ENCODE measurements at places on chromosomes 12 and 14.

GRCh38 chr12:46523446-46523845 is 150.9 kb upstream of the SLC38A2 start:
- DNase-seq, result no peak

- DNase-seq, result no peak
These were observed 82.3 kb downstream of the DENND5B start for GRCh38 chr12:31508436-31509150.

GRCh38 chr12:18101043-18101442 is 11.1 kb upstream of the RERGL start:
- no peak for DNase-seq

DNA sequence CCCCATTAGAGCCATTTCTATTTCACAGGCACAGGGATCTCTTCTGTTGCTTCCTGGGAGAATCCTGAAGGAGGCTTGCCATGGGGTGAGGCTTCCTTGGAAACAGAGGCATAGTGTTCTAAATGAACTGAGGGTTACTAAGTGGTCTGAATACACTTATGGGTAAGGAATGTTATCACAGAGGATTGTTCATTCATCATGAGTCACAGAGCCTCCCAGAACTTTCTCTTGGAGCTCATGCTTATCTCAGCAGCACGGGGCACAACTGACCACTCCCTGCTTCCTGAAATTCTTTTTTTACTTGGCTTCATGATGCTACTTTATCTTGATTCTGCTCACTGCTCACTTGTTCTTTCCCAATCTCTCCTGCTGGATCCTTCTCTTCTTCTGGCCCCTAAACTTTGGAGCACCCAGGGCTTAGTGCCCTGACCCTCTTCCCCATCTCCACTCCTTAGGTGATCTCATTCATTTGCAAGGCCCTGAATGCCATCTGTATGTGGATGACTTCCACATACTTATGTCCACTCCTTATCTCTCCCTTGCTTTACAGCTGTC is 57.9 kb downstream of the ANO6 start:
- DNase-seq, result no peak

GRCh38 chr12:93158065-93158843 is 219.5 kb upstream of the NUDT4 start:
- DNase-seq, result no peak

DNA sequence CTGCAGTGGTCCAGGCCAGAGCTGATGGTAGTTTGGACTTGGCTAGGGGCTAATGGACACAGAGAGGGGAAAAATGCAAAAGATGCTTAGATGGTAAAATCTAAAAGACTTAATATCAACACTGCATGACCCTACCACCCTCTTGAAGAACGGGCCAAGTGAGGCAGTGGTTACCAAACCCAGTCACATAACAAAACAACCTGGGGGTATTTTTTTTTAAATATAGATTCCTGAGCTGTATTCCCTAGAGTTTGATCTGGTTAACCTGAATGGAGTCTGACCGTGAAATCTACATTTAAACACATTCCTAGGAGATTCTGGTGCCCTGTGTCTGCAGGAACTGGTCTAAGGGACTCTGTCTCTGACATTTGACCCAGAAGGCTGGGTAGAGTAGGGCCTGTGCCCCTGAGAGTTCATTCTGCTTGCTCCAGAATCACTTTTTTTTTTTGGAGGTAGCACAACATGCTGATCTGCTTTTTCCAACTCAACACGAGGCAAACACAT is 15.7 kb downstream of the ABHD4 start:
- no peak for DNase-seq

- DNase-seq, result no peak
These were observed 14.7 kb upstream of the ENDOU start for GRCh38 chr12:47739979-47740378.

DNA sequence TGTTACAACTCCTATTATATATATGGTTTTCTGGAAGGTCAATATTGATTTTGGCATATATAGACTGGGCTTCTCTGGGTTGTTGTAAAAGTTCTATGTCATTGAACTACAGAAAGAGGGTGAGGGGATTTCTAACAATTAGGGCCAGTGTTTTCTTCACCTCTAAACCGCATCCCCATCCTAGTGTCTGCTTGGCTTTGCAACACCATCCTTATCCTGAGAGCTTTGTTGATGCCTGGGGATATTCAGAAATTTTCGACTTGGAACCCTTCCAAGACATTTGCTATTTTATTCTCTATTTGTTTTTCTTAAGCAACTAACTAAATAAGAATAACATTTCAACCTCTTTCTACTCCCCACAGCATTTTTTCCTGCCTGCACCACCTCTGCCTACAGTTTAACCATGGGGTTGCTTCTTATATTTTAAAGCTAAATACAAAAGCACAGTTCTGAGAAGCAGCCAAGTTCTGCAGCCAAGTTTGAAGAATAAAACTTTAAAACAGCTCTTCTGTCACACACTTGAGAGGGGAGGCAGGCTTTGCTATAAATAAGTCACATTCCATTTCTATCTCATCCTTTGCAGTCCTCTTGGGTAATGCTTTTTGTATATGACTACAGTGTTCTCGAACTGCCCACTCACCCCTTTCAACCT is 53.4 kb downstream of the RGS6 start:
- DNase-seq, result no peak

GRCh38 chr12:2051700-2052621 is 826 bp upstream of the CACNA1C start:
- no peak for DNase-seq

DNA sequence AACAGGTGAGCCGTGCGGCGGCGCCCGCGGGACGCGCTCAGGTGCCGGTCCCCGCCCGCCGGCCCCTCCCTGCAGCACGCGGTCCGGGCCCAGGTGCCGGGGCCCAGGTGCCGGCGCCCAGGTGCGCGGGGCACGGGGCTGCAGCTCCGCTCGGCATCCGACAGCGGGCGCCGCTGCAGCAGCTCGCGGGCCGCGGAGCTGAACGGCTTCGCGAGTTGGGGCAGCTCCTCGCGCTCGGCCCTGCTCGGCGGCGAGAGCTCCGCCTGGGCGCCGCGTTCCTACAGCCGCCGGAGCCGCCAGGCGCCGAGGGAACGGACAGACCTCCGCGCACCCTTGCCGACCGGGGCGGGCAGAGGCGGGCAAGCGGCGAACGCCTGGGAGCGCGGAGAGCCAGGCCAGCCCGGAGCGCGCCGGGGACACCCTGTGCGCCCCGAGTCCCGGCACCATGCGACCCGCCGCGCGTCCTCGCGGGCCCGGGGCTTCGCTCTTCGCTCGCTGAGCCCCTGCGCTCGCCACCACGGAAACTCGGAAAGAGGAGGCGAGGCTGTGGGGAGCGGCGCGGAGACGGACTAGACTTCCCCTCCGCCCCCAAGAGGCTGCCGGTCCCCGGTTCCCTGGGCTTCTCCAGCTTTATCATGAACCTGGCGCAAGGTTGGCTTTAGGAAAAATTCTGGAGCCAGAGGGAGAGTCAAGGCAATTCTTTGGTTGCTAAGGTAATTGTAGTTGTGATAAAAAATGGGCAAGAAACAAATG is at the start of gene RGS6:
Gene RGS6, plus strand, starts transcription at position 201 of the 753 bp plus-strand sequence.
- DNase-seq, result peak; percentile 17

DNA sequence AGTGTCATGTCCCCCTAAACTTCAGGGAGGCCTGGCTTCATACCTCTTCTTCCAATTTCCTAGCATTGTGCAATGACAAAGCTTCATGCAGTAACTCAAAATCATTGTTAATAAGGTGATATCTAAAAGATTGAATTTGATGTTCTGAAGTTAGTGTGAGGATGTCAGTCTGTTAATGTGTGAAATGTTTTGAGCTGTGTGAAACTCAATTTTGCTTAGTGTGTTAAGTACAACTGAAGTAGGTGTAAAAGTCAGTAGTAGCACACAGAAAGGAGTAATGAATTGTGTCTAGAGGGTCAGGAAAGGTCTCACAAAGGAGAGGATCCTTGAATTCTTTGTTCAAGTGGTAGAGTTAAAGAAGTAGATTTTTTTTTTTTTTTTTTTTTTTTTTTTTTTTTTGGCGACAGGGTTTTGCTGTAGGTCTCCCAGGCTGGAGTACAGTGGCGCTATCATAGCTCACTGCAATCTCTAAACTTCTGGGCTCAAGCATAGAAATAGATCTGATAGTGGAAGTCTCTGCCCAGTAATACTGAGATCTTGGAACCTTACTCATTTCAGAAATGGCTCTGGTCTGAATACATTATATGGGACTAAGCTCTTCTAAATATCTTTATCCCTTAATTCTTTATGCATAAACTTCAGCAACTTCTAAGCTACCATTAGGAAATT is 63.9 kb downstream of the FUT8 start:
- no peak for DNase-seq

GRCh38 chr12:93502802-93503623 is 35.7 kb downstream of the MRPL42 start:
- no peak for DNase-seq

GRCh38 chr14:90179809-90180779 is 76.3 kb upstream of the PSMC1 start:
- no peak for DNase-seq

DNA sequence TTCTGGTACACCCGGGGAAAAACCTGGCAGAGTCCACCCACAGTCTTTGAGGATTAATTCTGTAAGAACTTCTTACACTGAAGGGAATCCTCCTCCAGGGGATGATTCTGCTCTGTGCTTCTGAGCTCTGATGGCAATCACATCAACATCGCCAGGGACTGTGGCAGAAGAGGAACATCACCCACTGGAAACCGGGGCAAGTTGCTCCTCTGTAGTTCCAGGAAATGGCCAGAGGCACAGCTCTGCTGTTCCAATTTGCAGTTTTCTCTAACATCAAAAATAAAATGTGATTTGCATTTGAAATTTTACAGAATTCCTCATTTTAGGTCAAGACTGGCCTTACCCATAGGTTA is 207.6 kb downstream of the DAD1 start:
- no peak for DNase-seq

DNA sequence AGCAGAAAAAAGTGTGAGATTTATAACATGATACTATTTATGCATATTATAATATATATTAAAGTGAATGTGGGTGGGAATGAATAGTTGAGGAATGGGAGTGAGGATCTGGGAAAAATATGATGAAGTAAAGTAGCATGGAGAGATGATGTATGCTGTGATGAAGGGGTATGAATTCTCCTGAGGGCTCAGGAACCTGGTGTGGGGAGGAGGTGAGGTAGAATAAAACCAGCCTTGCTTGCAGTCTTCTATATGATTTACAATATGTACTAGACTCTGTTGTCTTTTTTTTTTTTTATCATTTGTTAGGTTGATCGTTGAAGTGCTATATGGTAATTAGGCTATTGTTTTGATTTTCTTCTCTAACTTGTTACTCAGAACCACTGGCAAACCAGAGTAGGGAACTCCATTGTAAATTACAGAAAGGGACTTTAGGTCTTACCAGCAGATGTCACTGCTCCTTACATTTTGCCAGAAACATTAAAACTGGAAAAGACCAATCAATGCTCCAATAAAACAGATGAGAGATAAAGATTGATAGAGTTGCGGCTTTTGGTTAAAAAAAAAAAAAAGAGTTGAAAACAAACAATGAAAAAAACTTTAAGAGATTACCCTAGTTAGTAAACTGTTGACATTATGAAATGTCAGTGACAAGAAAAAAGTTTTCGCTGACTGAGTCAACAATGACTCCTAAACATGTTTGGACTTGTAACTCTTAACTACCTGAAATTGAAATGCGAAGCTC is 39.9 kb downstream of the ATL1 start:
- no peak for DNase-seq

DNA sequence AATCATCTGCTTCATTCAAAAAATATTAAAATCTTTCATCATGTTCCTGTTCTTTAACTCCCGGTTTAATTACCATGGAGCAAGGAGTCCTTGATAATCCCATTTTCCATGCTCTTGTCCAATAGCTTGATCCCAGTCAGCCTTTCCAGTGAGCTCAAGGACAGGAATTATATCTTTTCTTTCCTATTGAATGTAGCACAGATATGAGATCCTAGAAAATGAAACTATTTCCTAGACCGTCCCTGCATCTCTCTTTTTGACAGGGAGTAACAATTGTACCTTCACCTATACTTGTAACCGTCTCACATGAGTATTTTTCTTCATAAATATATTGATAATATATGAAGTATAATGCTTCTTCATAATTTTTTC is 35.6 kb downstream of the PIK3C2G start:
- DNase-seq, result no peak

DNA sequence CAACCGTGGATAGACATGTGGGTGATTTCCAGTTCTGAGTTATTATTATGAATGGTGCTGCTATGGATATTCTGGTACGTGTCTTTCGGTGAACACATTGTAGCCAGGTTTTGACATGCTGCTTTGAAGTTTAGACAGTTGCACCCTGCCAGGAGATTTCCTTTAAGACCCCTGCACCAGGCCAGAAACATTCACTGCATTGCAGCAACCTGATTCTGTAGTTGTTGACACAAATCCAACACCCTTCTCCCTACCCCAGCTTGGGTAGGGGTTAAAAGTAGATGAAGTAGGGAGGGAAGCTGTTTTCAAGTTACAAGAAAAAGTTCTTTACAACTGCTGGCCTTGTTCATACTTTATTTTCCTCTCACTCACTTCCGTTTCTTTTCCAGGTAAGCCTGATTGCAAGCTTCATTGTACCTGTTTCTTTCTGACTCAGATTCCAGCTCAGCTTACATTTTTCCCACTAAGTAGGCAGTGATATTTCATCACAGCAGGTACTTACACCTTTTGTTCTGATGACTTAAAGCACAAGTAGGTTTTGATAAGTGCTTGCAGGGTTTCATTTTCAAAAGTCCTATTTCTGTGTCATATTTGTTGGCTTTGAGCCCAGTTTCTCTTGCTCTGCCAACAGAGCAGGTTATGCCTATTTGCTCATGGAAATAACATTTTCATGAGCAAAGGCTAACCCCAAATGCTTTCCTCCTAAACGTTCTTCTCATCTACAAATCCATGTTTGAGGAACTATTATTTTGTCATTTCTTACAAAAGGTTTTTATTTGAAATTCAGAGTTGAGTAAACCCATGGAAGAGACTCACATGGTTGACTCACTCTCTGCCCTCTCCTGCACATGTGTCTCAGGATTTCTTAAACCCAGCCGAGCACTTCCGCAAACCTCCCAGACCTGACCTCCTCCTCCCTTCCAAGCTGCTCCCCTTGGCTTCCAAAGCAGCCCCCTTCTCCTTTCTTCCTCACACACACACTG is 12.1 kb upstream of the LTA4H start:
- DNase-seq, result no peak

DNA sequence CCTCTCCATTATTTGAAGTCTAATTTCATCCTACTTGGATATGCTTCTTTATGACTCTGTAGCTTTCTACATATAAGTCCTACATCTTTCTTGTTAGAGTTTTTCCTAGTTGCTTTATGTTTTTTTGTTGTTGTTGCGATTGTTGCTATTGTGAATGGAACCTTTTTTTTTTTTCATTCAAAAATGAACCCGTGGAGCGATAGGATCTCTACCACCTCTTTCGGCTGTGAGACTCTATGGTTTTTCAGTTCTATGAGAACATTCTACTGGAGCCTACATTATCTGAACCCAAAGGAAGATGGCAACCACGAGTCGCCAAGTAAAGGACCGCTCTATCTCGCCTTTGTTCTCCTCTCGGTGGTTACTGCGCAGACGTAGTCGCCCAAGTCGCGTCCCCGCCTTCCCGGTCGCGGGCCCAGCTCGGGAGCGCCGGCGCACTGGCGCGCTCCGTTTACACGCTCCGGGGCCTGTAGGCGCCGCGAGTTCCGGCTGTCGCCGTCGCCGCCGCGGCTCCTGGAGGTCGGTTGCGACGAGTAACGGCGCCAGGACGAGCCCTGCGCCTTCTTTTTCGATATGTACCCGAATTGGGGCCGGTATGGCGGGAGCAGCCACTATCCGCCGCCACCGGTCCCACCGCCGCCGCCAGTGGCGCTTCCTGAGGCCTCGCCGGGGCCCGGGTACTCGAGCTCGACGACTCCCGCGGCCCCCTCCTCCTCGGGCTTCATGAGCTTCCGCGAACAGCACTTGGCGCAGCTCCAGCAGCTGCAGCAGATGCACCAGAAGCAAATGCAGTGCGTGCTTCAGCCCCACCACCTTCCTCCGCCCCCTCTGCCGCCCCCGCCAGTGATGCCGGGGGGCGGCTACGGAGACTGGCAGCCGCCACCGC is at the start of gene YLPM1:
Gene YLPM1, plus strand, starts transcription at position 400 of the 886 bp plus-strand sequence. Its CDS starts 174 bp downstream, at position 574.
- peak; percentile 86 for DNase-seq
